Karpas-422 (cell line): ENCODE measurements at places on chromosomes 16 and 17.
A peak's percentile ranks its signal among the peaks of the same experiment; 100 is the strongest.

GRCh38 chr17:66900126-66901010, 64.1 kb upstream of the CACNG4 start:
- H3K36me3 ChIP-seq: no peaks in the 10 kb centered on the region
- H3K4me3 ChIP-seq: no peak overlapping the region
- peak; percentile 55 for DNase-seq
- peaks cover 12% of the 10 kb centered on the region for H3K4me1 ChIP-seq
- H3K27ac ChIP-seq: no peak overlapping the region

GRCh38 chr16:22979038-22979437, 165.1 kb downstream of the HS3ST2 start:
- H3K4me1 ChIP-seq: no peaks in the 10 kb centered on the region
- no peak overlapping the region for H3K27ac ChIP-seq
- H3K27me3 ChIP-seq: no peaks in the 10 kb centered on the region
- DNase-seq: no peak
- H3K36me3 ChIP-seq: no peaks in the 10 kb centered on the region

DNA sequence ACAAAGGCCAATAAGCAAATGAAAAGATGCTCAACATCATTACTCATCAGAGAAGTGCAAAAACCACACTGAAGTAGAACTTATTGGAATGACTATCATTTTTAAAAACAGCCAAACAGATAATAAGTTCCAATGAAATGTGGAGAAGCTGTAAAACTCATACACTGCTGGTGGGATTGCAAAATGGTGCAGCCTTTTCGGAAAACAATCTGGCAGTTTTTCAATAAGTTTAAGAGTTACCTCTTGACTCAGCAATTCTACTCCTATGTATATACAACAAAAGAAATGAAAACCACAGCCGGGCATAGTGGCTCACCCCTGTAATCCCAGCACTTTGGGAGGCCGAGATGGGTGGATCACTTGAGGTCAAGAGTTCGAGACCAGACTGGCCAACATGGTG, 49.3 kb downstream of the AKAP10 start:
- no peaks in the 10 kb centered on the region for H3K27me3 ChIP-seq
- no peak for DNase-seq
- peaks cover 64% of the 10 kb centered on the region for H3K36me3 ChIP-seq
- H3K4me3 ChIP-seq: no peak overlapping the region
- H3K4me1 ChIP-seq: no peaks in the 10 kb centered on the region

GRCh38 chr17:2198927-2199326, 104.7 kb downstream of the SMG6 start:
- no peak for DNase-seq
- no peaks in the 10 kb centered on the region for H3K36me3 ChIP-seq
- no peak overlapping the region for H3K4me3 ChIP-seq
- peaks cover 12% of the 10 kb centered on the region for H3K4me1 ChIP-seq

GRCh38 chr17:76955191-76955590, 87.0 kb downstream of the MGAT5B start:
- H3K27me3 ChIP-seq: peaks cover 2% of the 10 kb centered on the region; the same call in 1 of the 2 replicates
- no peak overlapping the region for H3K4me3 ChIP-seq
- no peaks in the 10 kb centered on the region for H3K36me3 ChIP-seq
- peaks cover 42% of the 10 kb centered on the region for H3K4me1 ChIP-seq
- DNase-seq: no peak
- H3K27ac ChIP-seq: no peak overlapping the region

GRCh38 chr16:31064882-31065461, 9.1 kb downstream of the ZNF668 start:
- no peaks in the 10 kb centered on the region for H3K4me1 ChIP-seq
- H3K27ac ChIP-seq: no peak overlapping the region
- DNase-seq: no peak

GRCh38 chr16:13621639-13622038, 298.3 kb upstream of the ERCC4 start:
- no peak for DNase-seq
- H3K27ac ChIP-seq: no peak overlapping the region
- no peaks in the 10 kb centered on the region for H3K27me3 ChIP-seq
- no peaks in the 10 kb centered on the region for H3K36me3 ChIP-seq
- no peak overlapping the region for H3K4me3 ChIP-seq

DNA sequence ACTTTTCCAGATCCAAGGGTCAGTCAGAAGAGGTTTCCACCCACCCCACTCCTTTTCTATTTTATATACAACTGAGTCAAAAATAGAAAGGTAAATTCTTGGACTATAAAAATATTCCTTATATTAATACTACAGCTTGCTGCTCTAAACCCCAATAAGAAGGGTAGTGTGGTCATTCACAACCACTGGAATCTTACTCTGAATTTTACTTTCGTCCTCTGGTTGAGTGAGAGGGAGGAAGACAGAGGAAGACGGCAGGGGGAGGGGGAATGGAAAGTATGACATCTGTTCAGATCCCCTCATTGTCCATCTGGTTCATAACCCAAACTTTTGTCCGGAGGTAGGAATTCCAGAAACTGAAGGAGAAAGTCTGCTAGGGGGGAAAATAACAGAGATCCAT, 67.2 kb downstream of the MAF start:
- no peaks in the 10 kb centered on the region for H3K27me3 ChIP-seq
- DNase-seq: no peak
- no peak overlapping the region for H3K4me3 ChIP-seq
- H3K36me3 ChIP-seq: no peaks in the 10 kb centered on the region
- H3K4me1 ChIP-seq: no peaks in the 10 kb centered on the region

GRCh38 chr17:45143767-45144198, 4.5 kb upstream of the HEXIM1 start:
- H3K27ac ChIP-seq: no peak overlapping the region
- H3K27me3 ChIP-seq: no peaks in the 10 kb centered on the region
- peaks cover 16% of the 10 kb centered on the region for H3K4me1 ChIP-seq
- H3K36me3 ChIP-seq: no peaks in the 10 kb centered on the region

- H3K36me3 ChIP-seq: no peaks in the 10 kb centered on the region
- no peak overlapping the region for H3K27ac ChIP-seq
- no peaks in the 10 kb centered on the region for H3K4me1 ChIP-seq
- no peaks in the 10 kb centered on the region for H3K27me3 ChIP-seq
- DNase-seq: no peak
Observed at GRCh38 chr16:60553090-60553757, 1483.0 kb downstream of the CDH8 start.

DNA sequence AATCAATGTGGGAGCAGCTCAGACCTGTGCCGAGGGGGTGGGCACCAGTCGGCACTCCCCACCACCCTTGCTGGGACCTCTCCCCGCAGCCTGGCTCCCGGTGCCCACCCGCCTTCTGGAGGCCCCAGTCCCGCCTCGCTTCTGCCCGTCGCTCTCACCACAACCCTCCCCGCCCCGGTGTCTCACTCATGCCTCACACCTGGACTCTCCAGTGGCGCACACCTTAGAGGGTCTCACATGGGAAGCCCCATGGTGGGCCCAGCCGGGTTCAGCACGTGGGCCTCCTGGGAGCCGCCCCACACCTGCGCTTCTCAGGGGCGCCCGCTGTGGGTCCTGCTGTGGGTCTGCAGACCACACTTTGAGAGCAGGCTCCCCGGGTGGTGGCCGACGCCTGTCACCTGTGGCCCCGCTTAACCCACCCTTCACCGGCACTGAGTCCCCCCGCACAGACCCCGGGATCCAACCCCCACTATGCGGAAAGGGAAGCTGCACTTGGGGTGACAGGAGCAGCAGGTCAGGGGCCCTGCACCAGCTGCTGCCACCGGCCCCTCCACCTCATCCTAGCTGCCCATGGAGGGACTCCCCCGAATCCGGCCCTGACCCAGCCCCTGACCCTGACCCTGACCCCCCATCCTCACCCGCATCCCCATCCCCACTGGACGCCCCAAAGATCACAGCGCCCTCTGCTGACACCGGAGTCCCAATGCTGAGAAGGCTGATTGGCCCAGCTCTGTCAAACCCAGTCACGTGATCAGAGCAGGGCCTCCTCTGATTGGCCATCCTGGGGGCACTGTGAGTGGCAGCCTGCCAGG, 27.4 kb upstream of the SLC38A10 start:
- no peaks in the 10 kb centered on the region for H3K4me1 ChIP-seq
- no peaks in the 10 kb centered on the region for H3K27me3 ChIP-seq
- no peak overlapping the region for H3K27ac ChIP-seq
- H3K36me3 ChIP-seq: no peaks in the 10 kb centered on the region

DNA sequence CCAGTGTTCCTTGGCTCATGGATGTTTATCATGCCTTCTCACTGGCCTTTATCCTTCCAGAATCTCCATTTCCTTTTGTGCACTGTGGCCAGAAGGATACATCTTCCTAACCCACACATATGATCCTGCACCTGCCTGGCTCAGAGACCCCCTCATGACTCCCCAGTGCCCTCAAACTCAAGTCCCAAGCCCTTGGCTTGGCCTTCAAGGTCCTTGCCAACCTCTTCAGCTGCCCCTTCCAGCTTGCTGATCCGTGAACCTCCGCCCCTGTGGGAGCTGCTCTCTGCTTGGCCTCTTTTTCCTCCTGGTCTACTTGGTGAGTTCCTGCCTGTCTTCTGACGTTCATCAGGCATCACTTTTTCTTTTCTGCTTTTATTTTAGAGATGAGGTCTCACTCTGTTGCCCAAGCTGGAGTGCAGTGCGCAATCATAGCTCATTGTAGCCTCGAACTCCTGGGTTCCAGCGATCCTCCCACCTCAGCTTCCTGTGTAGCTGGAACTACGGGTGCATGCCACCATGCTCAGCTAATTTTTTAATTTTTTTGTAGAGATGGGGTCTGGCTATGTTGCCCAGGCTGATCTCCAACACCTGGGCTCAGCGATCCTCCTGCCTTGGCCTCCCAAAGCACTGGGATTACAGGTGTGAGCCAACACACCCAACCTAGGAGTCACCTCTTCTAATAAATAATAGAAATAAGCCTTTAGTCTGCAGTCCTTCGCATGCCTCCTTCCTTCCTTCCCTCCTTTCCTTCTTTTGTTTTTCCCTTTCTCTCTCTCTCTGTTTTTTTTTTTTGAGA, 2.5 kb upstream of the PYCARD start:
- H3K27me3 ChIP-seq: no peaks in the 10 kb centered on the region
- no peak overlapping the region for H3K4me3 ChIP-seq
- no peak for DNase-seq

DNA sequence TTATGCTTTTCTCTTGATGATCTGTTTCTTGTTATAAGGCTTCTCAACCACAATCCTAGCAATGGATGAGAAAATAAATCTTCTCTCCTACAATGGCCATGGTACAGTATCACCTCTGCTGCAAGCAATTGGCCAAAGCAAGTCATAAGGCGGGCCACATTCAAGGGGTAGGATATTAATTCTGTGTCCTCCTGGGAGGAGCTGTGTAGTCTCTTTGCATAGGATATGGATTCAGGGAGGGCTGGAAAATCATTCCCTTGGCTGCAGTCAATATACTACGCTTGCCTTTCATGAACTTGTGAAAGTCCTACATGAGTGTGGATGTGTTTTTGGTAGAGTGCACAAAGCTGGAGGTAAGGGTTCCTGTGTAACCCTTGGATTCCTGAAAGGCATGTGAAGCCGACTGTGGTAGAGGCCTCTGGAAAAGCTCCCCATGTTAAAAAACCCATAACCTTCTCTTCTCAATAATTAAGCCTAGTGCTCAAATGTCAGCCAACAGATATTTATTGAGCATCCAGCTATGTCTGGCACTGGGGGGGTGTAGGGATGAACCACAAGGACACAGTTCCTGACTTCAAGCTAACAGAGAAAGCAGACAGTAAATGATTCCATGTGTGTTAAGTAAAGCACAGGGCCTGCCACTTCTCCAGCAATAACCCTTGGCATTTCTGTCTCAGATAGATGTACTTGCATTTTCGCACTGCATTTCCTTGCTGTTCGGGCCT, 147.6 kb upstream of the HS3ST3A1 start:
- H3K4me3 ChIP-seq: no peak overlapping the region
- H3K36me3 ChIP-seq: no peaks in the 10 kb centered on the region
- no peaks in the 10 kb centered on the region for H3K4me1 ChIP-seq
- H3K27ac ChIP-seq: no peak overlapping the region
- H3K27me3 ChIP-seq: no peaks in the 10 kb centered on the region
- no peak for DNase-seq

DNA sequence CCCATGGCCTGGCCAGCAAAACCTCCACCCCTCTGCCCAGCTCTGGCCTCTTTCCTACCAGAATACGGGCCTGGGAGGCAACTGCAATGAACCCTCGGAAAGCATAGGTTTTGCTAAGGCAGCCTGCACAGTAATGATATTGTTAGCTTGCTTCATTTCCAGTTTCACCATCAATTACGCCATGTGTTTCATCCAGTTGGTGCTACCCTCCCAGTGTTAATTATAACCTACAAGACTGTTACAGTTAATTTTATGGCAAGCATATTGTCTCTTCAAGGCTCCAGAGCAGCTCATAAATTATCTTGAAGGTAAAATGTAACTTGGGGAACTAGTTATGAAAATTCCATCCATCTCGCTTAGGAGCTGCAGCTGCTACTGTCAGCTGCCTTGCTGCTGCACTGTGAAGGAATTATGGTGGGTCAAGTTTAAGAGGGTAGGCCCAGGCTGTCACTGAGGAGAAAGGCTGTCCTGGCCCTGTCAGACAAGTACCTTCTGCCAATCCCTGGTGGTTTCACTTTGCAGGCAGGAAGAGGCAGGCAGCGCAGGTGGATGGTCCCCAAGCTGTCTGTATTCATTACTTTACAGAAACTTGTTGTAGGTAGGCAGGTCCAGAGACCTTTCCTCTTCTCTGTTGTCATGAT, 242.9 kb downstream of the FTO start:
- no peak for DNase-seq
- H3K4me3 ChIP-seq: no peak overlapping the region
- peaks cover 73% of the 10 kb centered on the region for H3K4me1 ChIP-seq
- no peaks in the 10 kb centered on the region for H3K27me3 ChIP-seq

GRCh38 chr17:67442787-67443624, 65.9 kb downstream of the PITPNC1 start:
- no peak overlapping the region for H3K4me3 ChIP-seq
- H3K4me1 ChIP-seq: no peaks in the 10 kb centered on the region

GRCh38 chr17:43085474-43085873, 39.7 kb downstream of the BRCA1 start:
- H3K4me3 ChIP-seq: no peak overlapping the region
- DNase-seq: no peak
- H3K27ac ChIP-seq: no peak overlapping the region

DNA sequence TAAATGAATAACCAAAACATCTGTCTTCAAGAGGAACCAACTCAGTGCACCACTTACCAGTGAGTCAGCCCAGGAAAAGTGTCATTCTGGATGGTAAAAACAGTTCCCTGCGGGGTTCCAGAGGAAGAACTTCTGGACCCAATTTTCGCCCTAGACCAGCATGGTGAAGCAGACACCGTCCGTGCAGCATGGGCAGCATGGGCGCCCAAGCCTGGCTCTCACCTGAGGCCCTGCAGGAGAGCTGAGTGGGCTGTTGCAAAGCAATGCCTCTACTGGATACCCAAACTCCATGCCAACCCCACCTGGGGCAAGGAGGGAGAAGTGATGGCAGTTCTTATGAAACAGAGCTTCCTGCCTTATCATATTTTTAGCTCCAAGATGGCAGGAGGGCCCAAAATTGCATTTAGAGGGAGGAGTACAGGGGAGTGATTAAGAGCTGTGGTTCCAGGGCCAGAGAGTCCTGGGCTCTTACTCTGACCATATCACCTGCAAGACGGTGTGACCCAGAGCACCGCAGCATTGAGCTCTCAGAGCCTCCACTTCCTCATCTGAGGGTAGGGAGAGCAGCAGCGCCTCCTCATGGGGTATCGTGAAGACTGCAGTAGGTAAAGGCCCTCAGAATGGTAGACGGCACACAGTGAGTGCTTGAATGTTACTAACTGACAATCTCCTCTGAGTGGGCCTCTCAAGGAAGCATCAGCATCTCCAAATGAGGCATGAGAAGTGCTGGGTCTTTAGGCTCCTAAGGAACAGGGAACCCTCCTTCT, 16.6 kb upstream of the INPP5K start:
- peaks cover 19% of the 10 kb centered on the region for H3K36me3 ChIP-seq
- peak; percentile 82 for DNase-seq
- H3K27ac ChIP-seq: no peak overlapping the region
- no peaks in the 10 kb centered on the region for H3K27me3 ChIP-seq
